AG10803 (cell line): ENCODE measurements at places on chromosomes 2 and 18.

GRCh38 chr18:76315722-76316230 lies 179.3 kb downstream of the ZNF516 start:
- DNase-seq = no peak

DNA sequence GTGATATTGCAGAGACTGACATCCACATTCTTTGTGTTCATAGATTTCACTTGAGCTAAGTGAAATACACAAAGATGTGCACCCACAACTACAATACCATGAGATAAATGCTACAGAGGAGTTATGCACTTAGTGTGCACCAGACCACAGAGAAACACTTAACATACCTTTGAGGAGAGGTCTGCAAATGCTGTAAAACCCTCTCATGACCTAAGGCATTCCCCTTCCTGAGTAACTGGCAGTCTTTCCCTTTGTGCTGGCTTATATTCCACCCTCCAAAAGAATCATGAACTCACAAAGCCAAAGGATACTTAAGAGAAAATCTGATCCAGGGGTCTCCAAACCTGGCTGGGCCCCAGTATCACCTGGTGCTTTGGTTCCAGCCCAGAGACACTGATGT lies 16.2 kb downstream of the NXPH2 start:
- no peak for DNase-seq

DNA sequence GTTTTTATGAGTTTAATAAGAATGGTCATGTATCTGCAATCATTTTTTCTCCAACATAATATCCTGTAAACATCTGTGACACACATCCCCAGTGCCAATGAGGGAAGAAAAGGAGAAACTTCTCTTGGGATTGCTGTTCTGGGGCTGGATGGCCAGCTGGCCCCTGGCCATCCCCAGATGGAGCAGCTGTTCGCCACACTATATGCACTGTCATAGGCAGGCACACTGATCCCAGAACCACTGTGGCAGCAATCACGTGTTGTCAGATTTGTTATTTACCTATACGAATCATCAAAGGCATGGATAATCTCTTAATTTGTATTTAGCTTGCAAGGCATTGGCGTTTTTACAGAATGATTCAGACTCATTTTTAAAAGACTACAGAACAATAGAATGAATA lies 167.6 kb upstream of the ACAA2 start:
- no peak for DNase-seq

- DNase-seq = no peak
Measured at GRCh38 chr18:79058007-79058406, 11.2 kb upstream of the ATP9B start.

GRCh38 chr2:169237286-169237685 lies 125.0 kb downstream of the LRP2 start:
- no peak for DNase-seq

- DNase-seq = no peak
Measured at GRCh38 chr2:54053830-54054229, 61.6 kb upstream of the ACYP2 start.
